ENCODE measurements at places on chromosomes 6 and 20.

- DNase-seq, result no peak
Observed at GRCh38 chr6:155319902-155320301, 5.6 kb upstream of the TFB1M start.

GRCh38 chr6:151729829-151730495 is 77.5 kb upstream of the ESR1 start:
- no peak for DNase-seq

GRCh38 chr6:127570739-127571389 is 6.1 kb upstream of the C6orf58 start:
- no peak for DNase-seq

- DNase-seq, result no peak
Observed at GRCh38 chr20:58137651-58138265, 90.7 kb downstream of the ANKRD60 start.

DNA sequence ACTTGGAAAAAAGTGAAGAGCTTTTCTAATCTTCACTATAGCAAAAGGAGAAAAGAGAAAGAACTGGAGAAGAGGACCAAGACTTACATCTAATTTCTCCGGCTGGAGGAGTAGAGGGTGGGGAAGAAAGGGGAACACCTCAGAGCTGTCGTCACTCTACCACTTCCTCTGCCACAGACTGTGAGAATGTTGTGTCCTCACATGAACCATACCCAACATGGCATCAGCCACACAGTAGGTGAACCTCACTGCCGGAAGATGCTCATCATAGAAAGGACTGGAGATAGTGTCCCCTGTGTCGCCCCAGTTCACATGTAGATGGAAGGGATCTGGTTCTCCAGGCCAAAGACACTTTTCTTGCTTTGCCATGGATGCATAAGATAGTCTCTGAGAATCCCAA is 604.4 kb upstream of the NOX3 start:
- no peak for DNase-seq

- no peak for DNase-seq
Observed at GRCh38 chr20:37693242-37693634, 592 bp upstream of the CTNNBL1 start.

GRCh38 chr20:16821211-16822089 is 73.3 kb downstream of the OTOR start:
- no peak for DNase-seq

GRCh38 chr6:155004576-155005372 is 9.7 kb downstream of the TIAM2 start:
- DNase-seq, result no peak

- DNase-seq, result no peak
Observed at GRCh38 chr6:105733556-105734162, 330.8 kb upstream of the PREP start.

GRCh38 chr6:151452750-151453427 is 963 bp upstream of the RMND1 start:
- DNase-seq, result no peak
